NCI-H524 treated with DMSO at 0.1 percent for 48 hours (cell line): ENCODE measurements at places on chromosomes 5 and 9.

- DNase-seq, result no peak
These were observed 202.7 kb upstream of the RGMB start for GRCh38 chr5:98570661-98571191.

GRCh38 chr5:6525910-6526309 lies 77.3 kb downstream of the UBE2QL1 start:
- DNase-seq, result peak; percentile 48

GRCh38 chr5:153402550-153402949 lies 87.9 kb upstream of the GRIA1 start:
- DNase-seq, result no peak

DNA sequence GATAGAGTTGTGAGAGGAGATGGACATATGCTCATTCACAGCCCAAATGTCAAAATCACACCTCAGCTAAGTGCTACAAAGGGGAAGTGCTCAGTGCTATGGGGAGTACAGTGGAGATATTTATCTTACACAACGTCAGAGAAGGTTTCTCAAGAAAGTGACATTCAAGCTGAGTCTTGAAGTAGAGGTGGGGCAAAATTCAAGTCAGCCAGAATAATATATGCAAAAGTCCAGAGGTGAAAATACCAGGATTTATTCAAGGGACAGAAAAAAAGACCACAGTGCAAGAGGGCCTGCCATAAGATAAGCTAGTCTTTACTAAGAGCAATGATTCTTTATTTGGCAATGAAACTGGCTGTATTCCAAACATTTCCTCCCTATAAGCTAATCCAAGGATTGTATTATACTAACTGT lies 327.8 kb upstream of the PIK3R1 start:
- DNase-seq, result no peak

DNA sequence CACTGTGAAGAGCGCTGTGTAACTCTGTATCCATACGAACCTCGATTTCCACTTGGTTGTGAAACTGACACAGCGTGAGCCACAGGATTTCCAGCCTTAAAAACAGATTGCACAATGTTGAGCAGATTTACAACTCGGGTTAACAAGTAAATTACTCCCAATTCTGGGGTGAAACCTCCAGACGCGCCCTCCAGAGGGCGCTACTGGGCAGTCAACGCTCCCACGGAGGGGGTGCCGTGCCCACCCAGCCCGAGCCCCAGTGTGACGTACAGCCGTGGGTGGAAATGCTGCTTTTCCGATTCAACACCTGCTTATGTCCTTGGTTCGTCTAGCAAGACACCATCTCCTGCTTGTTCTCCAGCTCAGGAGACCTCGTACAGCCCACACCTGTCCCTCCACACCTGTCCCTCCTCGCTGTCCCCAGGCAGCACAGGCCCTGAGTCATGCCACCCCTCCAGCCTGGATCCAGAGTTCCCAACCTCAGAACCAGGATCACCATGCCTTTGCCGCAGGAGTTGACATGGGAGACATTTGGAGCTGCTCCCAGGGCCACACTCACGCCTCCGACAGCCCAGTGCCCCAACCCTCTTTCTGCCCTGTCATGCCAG lies 34.4 kb upstream of the SLC6A3 start:
- no peak for DNase-seq

GRCh38 chr9:86324308-86324707 lies 29.9 kb downstream of the TUT7 start:
- DNase-seq, result no peak

DNA sequence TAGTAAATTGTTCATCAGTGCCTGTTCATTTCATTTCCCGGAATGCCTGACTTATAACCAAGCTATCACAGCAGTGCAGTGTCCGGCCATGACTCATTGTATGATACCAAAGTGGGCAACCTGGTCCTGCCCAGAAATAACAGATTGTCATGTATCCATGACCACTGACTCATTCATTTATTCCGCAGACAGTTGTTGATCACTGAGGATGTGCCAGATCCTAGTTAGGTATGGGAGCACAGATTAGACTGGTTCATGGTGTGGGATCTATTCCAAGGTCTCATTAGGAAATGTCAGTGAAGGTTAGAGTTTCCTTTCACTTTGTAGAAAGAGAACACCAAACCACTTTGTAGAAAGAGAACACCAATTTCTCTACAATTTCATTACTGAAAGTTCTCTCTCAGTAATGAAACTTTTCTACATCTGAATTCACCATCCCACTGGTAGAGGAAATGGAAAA lies 8.7 kb downstream of the NREP start:
- no peak for DNase-seq

- no peak for DNase-seq
These were observed 111.4 kb upstream of the SLC1A3 start for GRCh38 chr5:36494841-36495601.

DNA sequence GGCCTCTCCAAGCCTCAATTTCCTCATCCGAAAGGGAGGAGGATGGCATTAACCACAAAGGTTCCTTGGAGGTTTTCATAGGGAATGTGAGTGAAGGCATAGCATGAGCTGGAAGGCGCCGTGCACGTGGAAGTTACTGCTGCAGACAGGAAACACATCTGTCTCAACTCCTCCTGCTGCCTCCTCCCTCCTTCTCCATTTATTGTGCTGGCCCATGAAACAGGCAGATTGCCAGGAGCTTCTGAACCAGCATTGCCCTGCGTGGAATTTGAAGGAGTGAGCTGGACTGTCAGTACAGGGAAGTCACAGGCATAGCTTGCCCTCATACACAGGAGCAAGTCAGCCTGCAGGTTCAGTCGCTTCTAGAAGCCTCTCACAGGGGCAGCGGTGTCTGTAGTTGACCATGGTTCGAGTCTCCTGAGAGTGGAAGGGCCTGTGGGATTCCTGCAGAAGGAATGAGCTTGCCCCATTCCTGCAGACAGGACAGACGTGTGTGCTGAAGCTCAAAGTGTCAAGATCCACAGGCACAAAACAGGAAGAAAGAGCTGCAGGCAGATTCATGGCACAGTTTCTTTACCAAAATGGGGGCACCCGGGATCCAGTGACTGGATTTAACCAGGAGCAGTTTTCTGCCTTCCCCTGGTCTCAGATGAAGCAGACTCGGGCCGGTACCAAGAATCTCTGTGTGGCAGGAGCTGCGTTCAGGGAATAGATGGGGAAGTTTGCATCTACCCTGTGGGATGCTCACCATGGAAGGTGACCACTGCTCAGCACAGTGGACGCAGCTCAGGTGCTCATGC lies 48.7 kb upstream of the CTSL start:
- DNase-seq, result no peak

- no peak for DNase-seq
These were observed 50.1 kb downstream of the SLC36A1 start for GRCh38 chr5:151497391-151498002.

DNA sequence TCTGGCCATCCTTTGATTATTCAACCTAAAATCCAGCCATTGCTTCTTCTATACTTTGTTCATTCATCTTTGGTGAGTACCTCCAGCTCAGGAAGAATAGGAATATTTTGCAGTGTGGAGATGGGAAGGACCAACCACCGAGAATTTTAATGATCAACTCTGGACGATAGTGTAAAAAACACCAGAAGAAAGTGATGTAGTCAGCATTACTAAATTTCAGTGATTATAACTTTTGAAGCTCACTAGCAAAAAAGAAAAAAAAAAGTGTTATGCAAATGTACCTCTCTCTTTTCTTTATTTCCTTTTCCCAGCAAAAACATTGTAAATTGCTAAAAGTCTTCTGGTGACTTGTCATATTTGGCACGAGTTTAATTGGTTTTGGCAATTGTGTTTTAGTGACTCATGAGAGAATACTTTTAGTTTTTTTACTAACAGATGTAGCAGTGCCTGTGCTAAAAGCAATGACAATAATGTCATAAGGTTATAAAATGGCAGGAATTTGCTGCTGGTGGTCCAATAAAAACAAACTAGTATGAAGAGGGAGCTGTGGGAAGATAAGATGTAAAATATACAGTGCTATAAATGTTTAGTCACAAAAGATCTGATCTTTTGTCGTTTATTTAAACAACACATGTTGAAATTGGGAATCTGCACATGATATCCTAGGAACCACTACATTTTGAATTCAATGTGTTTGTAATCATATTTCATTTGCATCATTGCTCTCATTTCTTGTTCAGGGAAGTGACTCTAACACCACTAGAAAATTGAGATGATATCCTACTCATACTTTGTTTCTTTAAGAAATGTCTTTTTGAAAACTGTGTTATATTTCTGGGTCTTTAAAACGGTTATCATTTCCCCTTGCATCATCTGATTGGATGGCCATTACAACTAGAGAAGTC lies 81.3 kb upstream of the ERCC6L2 start:
- DNase-seq, result no peak

GRCh38 chr9:87957839-87958238 lies 16.5 kb downstream of the CDK20 start:
- no peak for DNase-seq

GRCh38 chr5:40515476-40515875 lies 164.2 kb upstream of the PTGER4 start:
- no peak for DNase-seq

DNA sequence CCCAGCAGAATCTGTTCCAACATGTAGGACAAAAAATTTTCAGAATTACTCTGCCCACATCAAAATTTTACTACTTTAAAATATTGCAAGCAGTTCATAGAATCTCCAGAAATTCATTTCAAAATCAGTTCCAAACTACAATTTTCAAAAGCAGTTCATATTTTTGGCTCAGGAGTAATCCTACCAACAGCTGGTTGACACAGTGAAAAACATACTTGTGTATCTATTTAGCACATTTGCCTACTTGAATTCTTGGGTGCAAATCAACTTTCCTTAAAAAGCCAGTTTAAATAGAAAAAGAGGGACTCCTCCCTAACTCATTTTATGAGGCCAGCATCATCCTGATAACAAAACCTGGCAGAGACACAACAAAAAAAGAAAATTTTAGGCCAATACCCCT lies 31.5 kb downstream of the SOX30 start:
- DNase-seq, result no peak

DNA sequence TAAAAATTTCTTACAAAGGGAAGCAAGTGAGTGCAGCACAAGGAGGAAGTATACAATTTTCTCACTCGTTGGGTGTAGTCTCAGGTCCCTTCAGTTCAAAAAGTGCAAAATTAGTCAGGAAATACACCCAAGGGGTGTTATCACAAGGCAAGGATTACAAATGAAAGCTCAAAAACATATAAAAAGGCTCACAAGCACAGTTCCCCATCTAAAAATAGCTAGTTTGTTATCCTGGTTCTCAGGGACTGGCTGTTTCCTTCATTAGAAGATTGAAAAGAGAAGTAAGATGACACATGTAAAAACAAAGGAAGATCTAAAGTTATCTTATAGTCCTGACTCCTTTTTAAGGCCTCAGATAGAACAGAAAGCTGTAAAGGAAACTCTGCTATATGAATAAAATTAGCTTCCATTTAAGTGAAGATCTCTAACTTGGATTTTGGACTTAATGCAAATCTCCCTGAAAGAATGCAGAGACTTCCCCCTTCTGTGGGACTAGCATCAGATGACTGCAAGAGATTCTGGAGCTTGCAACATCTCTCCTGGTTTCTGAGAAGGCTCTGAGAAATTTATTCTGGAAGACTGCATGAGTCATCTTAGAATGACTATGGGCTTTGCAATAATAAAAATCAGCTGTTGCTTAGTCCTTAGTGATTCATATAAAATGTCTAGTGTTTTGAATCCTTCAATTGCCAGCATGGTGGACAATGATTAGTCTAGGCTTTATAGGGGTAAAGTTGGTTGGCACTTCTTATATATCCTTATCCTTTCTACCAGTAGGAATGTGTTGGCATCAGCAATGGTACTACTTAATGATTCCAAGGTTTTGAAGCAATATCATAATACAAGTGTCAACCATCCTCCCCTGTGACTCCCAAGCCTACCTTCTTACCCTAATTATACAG lies 25.4 kb downstream of the DAB2 start:
- no peak for DNase-seq

- DNase-seq, result no peak
These were observed 23.8 kb downstream of the PHAX start for GRCh38 chr5:126624534-126624933.

DNA sequence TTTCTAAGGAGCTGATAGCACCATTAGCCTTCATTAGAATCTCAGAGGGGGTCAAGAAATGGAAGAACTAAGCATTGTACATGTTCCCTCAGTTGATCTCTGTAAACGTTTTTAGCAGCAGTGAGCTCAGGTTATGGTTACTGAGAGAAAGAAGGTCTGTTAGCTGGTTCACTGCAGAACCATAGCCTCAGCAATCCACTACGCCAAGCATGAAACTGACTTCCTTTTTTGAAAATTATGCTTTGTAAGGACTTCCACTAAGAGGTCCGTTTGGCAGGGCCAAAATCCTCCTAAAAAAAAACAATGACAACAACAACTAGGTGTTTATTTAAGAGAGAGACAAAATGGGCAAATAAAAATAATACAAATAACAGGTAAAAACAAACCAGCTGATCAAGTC lies 273.3 kb downstream of the AOPEP start:
- no peak for DNase-seq

DNA sequence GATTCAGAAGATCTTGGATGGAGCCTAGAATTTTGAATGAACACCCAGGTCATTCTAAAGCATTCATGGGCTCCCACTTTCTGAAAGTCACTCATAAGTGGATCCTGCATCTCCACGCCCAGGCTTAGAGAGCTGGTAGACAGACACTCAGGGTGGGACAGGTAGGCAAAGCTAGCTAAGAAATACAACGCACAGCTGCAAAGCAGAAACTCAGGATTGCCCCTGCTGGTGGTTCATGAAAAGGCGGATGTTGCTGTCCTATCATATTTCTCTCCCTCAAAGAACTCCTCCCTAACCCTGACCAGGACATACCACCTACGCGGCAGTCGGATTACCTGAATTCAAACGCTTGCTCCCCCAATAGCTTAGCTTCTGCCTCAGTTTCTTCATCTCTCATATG lies 226.5 kb downstream of the GLIS3 start:
- DNase-seq, result no peak

DNA sequence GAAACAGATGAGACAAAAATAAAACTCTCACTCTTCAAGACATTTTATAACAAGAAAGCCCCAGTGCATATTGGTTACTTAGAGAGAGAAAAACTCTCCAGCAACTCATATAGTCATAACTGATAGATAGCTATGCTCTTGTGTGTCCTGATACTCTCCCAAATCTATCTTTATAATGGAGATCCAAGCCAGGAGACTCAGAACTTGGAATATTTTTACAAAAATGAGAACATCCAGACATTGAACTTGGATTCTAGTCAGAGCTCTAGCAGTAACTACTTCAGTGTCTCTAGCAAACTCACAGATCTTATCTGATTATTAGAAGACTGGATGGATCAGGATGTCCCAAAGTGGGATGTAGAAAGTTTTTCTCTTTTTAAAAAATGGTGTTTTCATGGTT lies 412.7 kb upstream of the BRINP1 start:
- no peak for DNase-seq

DNA sequence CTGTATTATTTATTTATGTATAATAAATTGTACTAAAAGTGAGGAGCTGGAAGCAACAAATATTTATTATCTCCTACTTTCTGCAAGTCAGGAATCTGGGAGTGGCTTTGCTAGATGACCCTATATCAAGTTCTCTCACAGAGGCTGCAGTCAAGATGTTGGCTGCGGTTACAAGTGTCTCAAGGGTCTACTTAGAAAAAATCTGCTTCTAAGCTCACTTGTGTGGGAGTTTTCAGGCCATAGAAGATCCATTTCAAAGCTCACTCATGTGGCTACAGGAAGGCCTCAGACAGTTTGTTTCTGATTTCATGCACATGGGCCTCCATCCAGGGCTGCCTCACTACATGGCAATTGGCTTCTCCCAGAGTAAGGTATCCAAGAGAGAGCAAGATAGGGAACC lies 551.1 kb downstream of the CAAP1 start:
- no peak for DNase-seq
